ENCODE measurements at places on chromosomes 6 and 20. TPM values are rescaled to one million over a fixed set of nuclear protein-coding genes. Genes with fewer than 3 reads are reported as not detected.

GRCh38 chr6:84220809-84221409 is 6.5 kb downstream of the CEP162 start:
- DNase-seq = no peak

GRCh38 chr20:61722146-61722678 is 343.5 kb downstream of the TAF4 start:
- DNase-seq = no peak

GRCh38 chr6:142242269-142242668 is 59.5 kb upstream of the ADGRG6 start:
- DNase-seq = no peak

FERMT1 gene
- 3.7 TPM for total RNA-seq

DNA sequence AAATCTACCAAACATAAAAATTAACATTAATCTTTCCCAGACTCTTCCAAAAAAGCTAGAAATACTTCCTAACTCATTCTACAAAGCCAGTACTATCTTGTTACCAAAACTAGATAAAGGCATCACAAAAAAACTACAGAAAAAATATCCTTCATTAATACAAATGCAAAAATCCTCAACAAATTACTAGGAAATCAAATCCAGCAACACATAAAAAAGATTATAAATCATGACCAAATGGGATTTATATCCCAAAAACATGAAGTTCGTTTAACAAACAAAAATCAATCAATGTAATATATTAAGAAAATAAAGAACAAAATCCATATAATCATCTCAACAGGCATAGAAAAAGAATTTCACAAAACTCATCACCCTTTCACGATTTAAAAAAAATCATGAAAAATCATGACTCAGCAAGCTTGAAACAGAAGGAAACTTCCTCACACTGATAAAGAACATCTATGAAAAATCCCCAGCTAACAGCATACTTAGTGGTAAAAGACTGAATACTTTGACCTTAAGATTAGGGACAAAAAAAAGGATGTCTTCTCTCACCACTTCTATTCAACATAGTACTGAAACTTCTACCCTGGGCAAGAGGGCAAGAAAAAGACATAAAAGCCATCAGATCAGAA is 43.2 kb downstream of the RANBP9 start:
- DNase-seq = no peak

DNA sequence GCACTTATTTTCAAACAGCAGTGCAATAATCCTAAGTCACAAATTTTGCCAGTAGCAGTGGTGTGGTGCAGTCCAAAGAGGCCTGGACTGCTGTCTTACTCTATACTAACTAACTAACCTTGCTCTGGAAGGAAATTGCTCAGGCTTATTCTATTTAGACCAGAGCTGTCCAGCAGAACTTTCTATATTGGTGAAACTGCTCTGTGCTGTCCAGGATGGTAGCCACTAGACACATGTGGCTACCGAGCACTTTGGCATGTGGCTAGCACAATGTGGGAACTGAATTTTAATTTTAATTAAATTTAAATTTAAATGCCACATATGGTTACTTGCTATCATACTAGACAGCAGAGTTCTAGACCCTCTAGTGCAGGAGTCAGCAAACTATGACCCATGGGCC is 27.1 kb upstream of the FBXO9 start:
- DNase-seq = no peak

- no peak for DNase-seq
Measured at GRCh38 chr6:67190733-67191132, 1444.3 kb upstream of the ADGRB3 start.

- no peak for DNase-seq
Measured at GRCh38 chr6:139446768-139447655, 72.6 kb upstream of the CITED2 start.

DNA sequence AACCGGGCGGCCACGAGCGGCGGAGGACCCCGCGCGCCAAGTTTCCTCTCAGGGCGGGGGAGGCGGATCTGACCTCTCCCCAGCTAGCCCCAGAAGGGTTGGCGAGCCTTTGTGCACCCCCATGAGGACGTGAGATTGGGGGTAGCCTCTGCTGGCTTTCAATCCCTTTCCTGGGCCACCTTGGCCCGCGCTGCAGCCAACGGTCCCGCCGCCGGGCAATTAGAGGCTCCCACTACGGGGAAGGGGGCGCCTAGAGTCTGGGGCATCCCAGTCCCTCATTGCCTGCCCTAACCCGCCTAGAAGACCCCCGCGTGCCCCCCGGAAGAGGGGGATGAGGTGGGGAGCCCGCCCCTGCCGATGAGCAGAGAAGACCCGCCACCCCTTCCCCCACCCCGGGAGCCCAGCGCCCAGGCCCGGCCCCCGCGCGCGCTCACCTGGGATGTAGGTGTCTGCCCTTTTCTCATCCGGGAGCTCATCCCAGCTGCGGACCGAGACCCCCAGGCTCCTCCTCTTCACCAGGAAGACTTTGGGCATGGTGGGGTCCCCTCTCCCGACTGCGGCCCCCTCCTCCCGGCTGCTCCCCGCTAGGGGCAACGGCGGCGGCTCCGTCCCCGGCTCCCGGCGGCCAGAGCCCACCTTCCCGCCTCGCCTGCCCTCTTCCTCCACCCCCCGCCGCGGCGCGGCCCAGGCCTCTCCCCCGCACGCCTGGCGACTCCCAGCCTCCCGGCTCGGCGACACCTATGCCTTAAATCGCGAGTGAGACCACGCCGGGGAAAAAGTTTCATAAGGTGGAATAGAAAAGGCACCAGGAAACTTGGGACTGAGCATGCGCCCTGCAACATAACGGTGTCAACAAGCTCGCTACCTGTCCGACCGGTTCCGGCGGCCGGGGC is at the start of gene OVOL2:
OVOL2 (minus strand) TSS at position 816 of the 893 bp plus-strand sequence; CDS start at position 534, 282 bp downstream.
- DNase-seq = no peak

DNA sequence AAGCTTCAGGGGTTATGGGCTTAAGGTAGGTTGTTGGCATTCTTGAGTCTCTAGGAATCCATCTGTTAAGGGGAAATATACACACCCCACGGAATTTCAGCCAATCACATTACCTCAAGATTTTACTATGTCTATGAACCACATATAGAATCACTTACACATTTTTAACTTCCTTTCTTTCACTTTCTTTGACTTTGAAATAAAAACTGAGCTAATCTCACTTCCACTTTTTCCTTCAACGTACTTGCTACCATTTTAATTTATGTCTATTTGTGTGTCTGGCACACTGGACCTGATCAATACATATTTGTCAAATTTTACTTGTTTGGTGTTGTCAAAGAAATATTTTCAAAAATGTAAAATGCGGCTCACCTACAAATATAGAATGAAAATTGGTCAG is 545.4 kb upstream of the JAG1 start:
- DNase-seq = no peak

DNA sequence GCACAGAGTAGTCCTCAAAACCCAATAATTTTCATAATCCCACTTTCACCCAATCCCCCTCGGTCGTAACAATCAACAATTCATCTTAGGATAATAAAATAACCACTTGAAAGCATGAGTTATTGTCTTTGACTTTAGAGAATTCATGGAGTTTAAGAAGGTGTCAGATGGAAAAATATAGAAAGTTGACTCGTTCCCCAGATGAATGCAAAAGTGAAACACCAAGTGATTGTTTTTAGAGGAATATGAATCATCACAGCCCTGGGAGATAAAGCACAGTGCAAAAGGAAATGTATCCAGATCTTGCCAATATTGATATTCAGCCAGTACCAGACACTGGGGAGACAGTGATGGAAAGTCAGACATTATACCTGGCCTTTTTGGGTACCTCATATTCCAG is 860.5 kb downstream of the DHX35 start:
- DNase-seq = no peak

KLHDC3 gene
- total RNA-seq = 73.8 TPM

- no peak for DNase-seq
Measured at GRCh38 chr6:37503309-37503965, 3.7 kb upstream of the CCDC167 start.

DNA sequence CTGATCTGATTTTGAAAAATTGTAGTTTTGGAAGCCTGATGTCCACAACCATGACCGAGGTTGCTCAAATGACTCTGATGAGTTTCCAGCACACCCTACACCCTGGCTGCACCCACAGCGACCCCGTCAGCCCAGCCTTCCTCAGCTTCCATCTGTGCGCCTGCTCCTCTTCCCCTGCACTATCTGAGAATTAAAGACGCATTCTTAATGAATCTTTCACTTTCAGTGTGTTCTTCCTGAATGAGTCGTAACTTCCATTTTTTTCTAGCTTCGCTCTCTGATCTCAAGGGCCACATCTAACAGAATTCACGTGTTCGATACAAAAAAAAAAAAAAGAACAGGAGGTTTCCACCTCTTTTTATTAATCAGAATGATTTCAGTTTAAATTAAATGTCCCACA is 21.3 kb upstream of the RREB1 start:
- no peak for DNase-seq

DNA sequence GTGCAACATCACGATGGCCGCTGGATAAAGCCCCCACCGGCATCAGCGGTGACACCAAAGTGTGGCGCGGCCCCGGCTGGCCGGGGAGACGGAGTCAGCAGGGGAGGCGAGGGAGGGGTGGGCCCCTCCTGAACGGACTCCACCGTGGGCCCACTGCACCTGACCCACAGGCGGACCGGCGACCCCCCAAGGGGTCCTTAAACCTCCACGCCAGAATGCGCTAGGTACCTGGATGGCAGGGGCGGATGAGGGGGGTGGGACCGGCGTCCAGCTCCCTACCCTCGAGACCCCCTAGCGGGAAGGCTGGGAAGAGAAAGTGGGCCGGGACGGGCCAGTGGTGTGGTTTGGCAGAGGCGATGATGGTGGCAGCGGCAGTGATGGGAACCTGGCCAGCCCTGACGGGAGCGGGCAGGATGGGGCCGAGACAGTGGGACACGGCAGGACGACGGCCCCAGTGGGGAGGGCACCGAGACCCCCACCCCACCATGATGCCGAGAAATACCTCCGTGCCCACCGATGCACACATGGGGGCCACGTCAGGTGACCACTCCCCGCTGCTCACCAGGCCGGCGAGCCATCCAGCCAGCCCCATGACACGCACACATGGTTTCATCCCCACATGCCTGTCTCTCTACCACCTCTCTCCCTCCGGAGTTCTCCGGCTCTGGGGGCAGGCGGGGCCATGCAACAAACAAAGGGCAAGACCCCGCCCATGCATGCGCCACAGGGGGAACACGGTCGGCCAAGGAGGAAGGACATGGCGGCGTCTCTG is 771.9 kb upstream of the DEFB115 start:
- no peak for DNase-seq

L3MBTL1 gene
- 3.7 TPM for total RNA-seq

TMEM200A gene
- total RNA-seq = 7.4 TPM

DNA sequence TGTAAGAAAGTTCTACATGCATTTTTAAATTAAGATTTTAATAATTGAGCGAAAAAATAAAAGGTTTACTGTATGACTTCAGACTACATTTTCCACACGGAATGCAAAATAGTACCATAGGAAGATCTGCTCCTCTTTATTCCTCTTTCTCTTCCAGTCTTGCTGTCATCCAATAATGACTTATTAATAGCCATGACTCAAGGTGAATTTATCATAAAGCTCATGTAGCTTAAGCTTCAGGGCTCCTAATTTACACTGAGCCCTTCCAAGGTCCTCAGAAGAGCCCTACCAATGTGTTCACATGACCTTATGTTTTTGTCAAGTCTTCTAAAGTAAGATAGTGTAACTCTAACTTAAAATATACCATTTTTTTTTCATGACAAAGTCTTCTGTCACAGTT is 510.1 kb downstream of the PHF3 start:
- DNase-seq = no peak

SMIM26 gene
- total RNA-seq = 99.3 TPM

DNA sequence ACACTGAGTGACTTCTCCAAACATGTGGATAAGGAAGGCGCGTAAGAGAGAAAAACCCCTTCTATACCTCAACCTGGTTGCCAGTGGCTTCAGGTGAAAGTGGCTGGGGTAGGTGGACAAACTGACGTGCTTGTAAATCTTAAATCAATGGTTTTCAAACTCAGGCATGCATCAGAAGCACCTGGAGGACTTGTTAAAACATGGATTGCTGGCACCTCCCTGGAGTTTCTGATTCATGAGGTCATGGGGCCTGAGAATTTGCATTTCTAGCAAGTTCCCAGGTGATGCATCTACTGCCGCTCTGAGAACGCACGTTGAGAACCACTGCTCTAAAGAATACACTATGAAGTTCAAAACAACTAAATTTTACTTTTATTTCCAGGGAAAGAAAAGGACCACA is 31.9 kb upstream of the TAB2 start:
- DNase-seq = no peak

RIPOR3 gene
- 12.2 TPM for total RNA-seq

PRR18 gene
- total RNA-seq = 0.05 TPM

EYS gene
- total RNA-seq = 0.28 TPM

DNA sequence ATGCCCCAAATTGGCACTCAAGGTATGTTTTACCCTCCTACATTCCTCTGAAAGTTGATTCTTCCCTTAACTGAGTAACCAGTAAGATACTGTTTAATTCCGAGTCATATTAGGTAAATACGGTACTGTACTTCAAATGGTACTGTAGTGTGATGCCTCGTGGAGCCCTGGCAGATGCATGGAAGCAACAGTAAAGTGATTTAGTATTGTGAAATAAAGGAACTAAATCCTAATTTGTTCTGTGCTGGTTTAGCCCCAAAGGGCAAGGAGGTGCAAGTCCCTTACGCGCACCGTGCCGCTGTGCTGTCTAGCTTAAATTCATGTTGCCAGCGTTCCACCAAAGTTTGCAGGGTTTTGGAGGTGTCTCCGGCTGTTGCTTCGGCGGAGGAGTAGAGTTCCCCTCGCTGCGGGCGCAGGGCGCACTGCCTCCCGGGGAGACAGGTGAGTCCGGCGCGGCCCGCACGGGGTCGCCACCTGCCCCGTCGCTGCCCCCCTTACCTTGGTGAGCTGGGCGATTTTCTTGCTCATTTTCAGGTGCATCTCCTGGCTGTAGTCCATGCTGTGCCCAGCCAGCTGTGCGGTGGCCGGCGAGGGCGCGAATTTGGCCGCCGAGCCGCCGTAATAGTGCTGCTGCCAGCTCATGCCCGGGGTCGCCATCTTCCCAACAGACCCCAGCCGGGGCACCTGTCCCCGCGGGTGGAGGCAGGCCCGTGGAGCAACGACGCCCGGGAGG is 655 bp downstream of the FAM184A start:
- DNase-seq = no peak

DNA sequence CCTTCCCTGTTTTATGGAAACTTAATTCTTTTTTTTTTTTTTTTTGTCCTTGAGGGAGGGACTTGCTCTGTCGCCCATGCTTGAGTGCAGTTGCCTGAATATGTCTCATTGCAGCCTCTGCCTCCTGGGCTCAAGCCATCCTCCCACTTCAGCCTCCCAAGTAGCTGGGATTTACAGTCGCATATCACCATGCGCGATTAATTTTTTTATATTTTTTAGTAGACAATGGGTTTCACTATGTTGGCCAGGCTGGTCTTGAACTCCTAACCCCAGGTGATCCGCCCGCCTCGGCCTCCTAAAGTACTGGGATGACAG is 654 bp downstream of the TMEM14C start:
- DNase-seq = no peak

Measured in thymus (tissue), 14 donors.